ENCODE measurements at places on chromosomes 1 and 21. TPM values are rescaled to one million over a fixed set of nuclear protein-coding genes. Genes with fewer than 3 reads are reported as not detected.

DNA sequence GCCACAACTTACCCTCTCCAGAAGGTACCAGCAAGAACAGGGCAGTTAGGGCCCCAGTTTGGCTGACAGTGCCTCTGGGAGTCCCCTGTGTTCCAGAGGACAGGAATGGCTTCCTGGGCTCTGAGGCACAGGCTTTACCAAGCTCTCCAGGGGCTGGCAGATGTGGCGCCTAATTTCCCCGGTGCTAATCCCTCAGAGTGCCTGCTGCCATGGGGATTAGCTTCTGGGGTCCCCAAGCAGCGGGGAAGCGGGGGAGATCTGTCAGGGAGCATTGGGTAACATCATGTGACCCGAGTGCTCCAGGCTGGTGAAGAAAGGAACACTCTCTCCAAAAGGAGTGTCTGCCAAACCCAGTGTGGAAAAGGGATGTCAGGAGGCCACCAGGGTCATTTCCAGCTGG is at the start of gene LACTBL1:
Gene LACTBL1 (minus strand): TSS at position 107 of the 400 bp plus-strand sequence. CDS start 550 bp downstream, outside the sequence.
- no peak for DNase-seq

- no peak for DNase-seq
Observed at GRCh38 chr1:200365897-200366426, 43.9 kb downstream of the ZNF281 start.

DNA sequence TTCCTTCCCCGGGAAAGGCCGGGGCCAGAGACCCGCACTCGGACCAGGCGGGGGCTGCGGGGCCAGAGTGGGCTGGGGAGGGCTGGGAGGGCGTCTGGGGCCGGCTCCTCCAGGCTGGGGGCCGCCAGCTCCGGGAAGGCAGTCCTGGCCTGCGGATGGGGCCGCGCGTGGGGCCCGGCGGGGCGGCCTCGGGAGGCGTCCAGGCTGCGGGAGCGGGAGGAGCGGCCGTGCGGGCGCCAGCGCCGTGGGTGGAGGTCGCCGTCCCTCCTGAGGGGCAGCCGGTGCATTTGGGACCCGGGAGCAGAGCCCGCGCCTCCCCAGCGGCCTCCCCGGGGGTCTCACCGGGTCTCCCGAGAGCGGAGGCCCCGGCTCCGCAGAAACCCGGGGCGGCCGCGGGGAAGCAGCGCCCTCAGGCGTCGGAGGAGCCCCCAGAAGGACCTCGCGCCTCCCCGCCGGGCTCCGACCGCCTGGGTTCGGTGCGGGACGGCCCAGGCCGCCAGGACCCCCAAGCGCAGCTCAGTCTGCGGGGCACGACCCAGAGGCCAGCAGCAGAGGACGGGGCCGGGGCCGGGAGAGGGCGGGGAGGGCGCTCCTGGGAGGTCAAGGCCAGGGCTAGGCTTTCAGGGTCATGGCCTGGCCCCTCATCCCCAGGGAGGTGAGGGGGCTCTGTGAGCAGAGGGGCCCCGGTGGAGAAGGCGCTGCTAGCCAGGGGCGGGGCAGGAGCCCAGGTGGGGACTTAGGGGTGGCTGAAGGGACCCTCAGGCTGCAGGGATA is 7.2 kb upstream of the SLX9 start:
- peak; percentile 55 for DNase-seq

DNA sequence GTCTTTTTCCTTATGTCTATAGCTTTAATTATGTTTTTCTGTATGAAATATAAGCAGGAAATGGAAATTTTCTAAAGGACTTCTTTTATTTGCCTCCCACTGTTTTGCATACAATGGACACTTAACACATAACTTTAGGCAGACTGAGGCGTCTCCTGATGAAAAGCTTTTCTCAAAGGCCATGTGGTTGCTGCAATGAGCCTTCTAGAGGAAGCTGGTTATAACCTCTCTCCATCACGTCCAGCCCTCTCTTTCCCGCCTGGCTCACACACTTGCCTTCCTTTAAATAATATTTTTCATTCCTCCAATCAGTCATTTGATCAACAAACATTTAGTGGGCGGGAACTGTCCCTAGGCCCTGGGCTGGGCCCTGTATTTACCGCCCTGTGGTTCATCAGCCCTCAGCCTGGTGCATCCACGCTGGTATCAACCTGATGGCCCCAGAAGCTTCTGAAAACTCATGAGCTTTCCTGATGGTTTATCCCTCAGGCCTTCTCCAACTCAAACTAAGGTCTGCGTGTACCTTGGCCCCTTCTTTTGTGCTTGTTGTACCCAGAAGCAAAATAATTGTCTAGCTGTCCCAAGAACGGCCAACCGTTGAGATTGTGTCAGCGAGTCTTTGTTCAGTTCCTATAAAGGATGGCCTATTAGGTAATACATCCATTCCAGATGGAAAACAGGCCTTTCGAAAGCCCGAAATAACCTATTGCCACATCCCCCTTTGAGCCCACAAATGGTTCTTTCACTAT is 75.3 kb upstream of the LYST start:
- no peak for DNase-seq

- DNase-seq = no peak
Observed at GRCh38 chr1:49293016-49293415, 516.3 kb upstream of the BEND5 start.

DNA sequence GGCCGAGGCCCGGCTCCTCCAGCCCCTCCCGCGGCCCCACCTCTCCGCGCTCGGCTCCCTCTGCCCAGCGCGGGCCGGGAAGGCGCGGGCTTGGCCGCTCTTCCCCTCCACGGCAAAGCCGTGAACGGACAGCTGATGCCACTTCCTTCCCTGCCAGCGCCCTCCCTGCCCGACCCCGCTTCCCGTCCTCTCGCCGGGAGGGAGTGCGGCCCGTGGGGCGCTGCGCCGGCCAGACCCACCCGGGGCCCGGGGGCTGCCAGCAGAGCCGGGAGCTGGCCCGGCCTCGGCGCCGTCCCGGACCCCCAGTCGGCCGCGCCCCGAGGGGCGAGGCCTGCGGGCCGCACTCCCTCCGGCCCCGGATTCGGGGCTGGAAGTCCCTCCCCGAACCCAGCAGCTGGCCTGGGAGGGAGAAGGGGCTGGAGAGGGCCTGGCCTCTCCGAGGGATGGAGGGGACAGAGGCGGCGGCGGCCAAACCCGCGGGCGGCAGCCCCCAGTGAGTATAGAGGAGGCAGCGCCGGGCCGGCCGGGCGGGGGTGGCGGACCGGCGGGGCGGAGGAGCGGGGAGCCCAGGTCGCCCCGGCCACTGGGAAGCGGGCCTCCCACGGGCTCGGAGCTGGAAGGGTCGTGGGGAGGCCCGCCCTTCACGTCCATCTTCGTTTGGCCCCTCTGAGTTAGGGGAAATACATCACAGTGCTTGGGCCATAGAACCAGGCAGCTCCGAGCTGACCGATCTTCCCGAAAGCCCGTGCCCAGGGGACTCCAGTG is at the start of gene KIAA1614:
Gene KIAA1614 (plus strand): TSS at position 97 of the 765 bp plus-strand sequence. CDS start 347 bp downstream, at position 444.
- DNase-seq = peak; percentile 53

GRCh38 chr1:82162486-82163420 is 362.0 kb downstream of the ADGRL2 start:
- DNase-seq = no peak

- no peak for DNase-seq
Observed at GRCh38 chr1:158058237-158058985, 65.0 kb downstream of the KIRREL1 start.

DNA sequence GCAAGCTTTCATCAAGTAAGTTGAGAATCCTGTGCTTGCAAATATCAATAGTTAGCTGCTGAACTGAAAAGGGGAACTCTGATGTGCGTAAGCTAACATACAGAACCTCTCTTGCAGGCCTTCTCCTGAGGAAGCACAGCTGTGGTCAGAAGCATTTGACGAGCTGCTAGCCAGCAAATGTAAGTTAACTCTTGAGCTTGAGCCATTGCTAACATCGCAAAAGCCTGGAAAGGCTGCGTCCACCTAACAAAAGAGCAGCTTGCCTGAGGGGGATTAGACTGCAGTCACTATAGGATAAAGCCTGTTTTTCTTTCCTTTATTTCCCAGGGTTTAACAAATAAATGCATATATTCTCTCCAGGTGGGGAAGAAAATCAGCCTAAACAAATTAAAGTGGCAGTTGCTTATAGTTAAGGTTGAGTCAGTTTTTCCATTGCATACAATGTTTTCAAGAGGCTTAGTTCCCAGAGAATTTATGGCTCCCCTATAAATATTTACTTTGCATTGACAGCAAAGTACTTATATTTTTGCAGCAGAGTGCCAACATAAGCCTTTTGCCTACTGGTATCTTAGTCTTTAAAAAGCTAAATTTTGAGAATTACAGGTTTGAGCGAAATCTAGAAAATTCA is 1.5 kb downstream of the RGS2 start:
- DNase-seq = no peak

DNA sequence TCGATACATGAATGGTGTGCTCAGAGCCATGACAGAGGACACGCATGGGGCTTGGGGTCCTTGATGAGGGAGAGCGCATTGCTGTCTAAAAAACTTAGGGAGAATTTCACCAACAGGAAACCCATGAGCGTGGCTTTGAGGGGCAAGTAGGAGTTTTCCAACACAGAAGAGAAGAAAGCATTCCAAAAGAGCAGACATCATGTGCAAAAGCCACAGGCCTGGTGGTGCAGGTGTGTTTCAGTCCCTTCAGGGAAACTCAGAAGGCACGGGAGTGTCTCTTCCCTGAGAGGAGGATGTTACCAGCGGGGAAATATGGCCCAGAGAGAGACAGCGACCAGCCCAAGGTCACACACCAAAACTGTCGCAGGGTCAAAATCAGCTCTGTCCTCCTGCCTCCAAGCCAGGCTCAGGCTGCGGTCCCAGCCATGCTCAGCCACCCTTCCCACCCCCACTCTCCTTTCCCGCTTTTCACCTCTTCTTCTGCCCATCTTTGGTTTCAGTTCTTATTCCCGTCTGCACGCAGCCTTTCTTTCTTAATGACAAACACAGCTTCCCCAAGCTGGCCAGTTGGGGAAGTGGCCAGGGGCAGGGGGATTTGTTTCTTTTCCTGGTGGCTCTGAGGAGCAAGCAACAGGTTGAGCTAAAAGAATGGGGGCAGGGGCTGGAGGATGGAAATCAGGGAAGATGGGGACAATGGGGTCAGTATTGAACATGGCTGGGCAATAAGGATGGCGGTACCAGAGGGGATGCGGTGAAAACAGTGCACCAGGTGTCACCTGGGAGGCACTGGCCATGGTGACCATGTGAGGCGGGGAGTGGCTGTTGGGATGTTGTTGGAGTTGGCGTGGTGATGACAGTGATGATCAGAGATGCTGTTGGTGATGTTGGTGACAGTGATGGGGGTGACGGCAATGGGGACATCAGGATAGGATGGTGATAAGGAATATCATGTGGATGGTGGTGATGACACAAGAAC is 10.3 kb downstream of the LAPTM5 start:
- DNase-seq = no peak

DNA sequence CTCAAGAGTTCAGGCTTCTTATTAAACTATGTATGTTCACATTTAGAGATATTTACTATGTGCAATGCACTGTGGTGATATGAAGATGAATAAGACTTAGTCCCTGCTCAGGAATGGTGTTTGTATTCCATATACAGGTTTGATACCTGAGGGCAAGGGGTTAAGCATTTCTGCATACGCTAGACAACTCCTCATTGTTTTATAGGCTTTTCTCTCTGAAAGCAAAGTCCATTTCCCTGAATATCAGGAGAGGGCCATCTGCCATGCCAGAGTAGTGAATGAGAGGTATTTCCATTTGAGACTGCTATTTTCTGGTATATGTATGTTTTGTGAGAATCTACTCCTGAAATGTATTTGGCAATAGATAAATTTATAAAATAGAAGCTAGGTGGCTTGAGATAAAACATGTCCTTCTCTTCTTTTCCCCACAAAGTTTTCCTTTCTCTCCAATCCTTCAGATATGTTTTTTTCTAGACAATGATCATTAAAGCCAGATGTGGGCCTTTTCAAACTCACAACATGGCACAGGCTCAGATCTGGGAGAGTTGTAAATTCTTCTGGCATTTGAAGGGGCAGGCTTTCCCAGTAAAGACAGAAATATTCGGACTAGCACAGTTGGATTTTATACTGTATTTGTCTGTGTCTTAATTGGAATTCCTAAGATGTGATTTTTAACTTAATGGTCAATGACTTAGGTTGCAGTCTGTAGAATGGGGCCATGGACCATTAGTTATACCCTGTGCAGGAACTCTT is 73.3 kb upstream of the WDR26 start:
- no peak for DNase-seq

DNA sequence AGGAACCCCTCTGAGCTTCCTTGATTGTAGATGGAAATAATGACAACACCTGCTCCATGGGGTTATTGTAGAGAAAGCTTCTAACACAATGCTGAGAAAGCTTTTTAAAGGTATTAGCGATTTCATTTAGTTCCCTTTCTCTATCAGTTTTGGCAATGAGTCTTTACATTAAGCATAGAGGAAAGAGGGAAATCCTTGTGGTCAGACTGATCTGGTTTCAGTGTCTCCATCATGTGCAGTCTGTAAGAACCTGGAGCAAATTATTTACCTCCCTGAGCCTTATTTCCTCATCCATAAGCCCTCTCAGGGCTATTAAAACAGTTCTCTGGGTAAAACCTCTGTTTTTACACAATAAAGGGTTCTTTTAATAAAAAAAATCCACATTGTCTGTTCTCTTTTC is 87.5 kb downstream of the FGGY start:
- DNase-seq = no peak

- no peak for DNase-seq
Observed at GRCh38 chr1:30423570-30423969, 299.8 kb downstream of the MATN1 start.

- no peak for DNase-seq
Observed at GRCh38 chr1:216224233-216224632, 199.0 kb downstream of the USH2A start.

DNA sequence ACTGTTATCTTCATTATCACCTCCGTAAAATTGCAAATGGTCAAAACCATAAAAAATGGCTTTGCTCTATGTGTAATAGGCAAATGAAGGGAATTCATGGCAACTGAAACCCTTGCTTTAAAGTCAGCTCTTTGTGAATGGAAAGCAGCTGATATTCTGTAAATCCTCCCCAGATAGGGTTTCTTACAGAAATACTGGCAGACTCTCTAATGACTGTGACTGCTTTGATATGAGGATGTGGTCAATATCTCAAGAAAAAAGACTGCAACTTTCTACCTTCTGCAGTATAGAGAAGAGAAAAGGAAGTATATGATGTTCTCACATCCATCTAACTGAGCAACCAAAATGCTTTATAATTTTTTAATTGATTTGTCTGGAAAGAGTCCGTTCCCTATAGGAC is 193.1 kb downstream of the ST6GALNAC3 start:
- no peak for DNase-seq

OR2L3 gene
- total RNA-seq = not detected

S100A3 gene
- 1.3 TPM for total RNA-seq

CFAP74 gene
- total RNA-seq = not detected

PRDM15 gene
- 7.3 TPM for total RNA-seq

PPP1R15B gene
- total RNA-seq = 28.2 TPM

LHX4 gene
- total RNA-seq = not detected

SPRR5 gene
- total RNA-seq = not detected

PRKCZ gene
- total RNA-seq = 22.8 TPM

ILDR2 gene
- total RNA-seq = 1.0 TPM

TTLL7 gene
- 2.2 TPM for total RNA-seq

KLHL21 gene
- 31.7 TPM for total RNA-seq

KLHDC7A gene
- 0.17 TPM for total RNA-seq

SERTAD4 gene
- 1.1 TPM for total RNA-seq

MASP2 gene
- not detected for total RNA-seq

ADAM30 gene
- total RNA-seq = not detected
